ENCODE measurements at places on chromosomes 1 and 21.

DNA sequence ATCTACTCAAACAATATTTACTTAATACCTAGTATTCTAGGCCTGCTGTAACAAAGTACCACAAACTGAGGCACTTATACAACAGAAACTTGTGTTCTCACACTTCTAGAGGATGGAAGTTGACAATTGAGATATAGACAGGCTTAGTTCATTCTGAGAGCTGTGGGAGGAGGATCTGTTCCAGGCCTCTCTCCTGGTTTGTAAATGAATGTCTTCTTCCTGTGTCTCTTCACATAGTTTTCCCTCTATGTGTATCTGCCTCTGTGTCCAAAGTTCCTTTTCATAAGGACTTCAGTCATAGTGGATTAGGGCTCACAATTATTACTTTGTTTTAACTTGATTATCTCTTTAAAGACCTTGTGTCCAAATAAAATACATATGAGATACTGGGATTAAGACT, 251.1 kb downstream of the COL11A1 start:
- no peak for DNase-seq

DNA sequence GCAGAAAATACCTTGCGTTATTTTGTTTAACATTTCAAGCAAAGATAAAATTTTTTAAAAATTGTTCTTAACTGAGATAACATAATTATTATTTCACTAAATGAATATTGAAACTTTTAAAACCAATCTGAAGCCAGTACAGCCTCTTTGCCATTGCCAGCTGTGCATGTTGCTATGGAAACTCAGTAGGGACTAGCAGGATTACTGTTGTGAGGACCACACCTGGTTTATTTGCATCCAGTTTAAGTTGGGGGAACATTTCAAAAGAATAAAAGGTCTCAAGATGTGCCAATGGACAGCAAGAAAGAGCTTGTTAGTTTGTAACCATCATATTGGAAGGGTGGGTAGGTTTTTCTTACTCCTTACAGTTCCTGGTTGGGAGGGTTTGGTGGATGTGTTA, 80.7 kb downstream of the POU2F1 start:
- DNase-seq, result no peak

DNA sequence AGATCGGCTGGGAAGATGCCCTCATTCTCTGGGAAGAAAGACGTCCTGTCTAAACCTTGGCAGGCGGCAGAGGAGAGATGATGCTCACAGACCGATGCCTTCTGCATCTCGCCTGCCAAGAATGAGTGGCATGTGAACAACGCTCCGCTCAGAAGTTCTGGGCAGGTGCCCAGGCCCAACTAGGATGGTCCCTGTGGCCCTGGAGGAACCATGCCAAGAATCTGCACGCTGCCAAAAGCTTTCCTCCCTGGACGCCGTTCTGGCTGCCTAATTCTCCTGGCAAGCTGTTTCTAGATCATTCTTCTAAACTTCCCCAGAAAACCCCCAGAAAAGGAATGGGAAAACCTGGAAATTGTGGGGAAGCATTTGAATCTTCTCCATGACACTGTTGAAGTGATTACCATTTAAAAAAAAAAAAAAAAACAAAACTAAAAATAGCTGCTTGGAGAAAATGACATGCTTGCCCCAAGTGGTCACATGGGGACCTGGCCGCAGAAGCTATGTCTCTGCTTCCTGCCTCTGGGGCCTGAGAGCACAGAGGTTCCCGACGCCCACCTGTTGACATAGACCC, 440.9 kb downstream of the PRDM2 start:
- no peak for DNase-seq

GRCh38 chr1:47106792-47107191, 30.4 kb upstream of the CYP4A22 start:
- DNase-seq, result no peak

DNA sequence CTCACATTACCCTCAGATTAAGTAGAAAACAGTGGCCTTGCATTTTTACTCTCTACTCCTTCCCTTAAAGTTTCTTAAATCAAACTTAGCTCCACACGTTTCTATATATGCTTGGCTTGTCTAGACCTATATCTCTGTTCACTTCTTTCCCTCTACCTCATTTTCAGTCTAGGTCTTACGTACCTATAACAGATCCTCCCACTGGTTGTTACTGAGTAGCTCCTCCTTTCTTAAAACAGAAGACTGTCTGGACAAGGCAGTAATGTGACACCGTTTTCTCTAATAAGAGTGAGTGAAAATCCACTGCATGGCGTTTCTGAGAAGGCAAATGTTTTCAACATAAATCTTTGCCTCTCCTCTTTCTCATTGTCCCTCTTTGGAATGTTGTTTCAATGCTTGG, 211.7 kb upstream of the POGK start:
- DNase-seq, result no peak

- no peak for DNase-seq
Observed at GRCh38 chr1:40789661-40790430, 6.3 kb downstream of the KCNQ4 start.

DNA sequence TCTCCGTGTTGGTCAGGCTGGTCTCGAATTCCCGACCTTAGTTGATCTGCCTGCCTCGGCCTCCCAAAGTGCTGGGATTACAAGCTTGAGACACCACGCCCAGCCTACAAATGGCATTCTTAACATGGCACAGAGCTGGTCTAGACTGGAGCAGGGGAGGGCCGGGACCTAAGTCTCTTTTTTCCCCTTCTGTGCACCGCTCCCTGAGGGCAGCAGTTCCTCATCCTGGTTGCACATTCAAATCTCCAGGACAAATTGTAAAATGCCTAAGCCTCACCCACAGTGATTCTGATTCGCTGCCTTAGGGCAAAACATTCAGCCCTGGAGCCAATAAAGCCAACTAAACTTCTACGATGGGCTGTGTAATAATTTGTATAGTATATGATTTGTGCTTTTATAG, 10.1 kb upstream of the AVPR1B start:
- DNase-seq, result no peak

- peak; percentile 91 for DNase-seq
Observed at GRCh38 chr1:159867664-159868026, 5.2 kb upstream of the VSIG8 start.

- DNase-seq, result no peak
Observed at GRCh38 chr1:92442351-92442750, 44.4 kb downstream of the GFI1 start.

GRCh38 chr1:29569971-29570634, 333.8 kb downstream of the PTPRU start:
- no peak for DNase-seq

DNA sequence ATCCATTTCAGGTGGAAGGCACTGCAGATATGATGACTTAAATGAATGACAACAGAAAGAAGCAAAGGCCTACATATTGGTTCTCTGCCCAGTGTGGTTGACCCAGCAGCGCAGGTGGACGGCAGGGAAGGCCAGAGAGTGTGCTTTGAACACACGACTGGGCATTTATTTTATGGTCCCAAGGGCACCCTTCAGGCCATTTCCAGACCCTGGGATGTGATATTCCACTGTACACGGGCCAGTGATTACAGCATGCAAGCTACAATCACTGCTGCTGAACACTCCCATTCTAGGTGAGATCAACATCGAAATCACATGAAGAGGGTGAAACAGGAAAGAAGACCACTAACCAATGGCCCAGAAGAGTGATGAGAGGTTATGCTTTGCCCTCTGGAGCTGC, 33.8 kb downstream of the PCNX2 start:
- no peak for DNase-seq

- no peak for DNase-seq
Observed at GRCh38 chr1:212624976-212625501, 16.5 kb downstream of the ATF3 start.

DNA sequence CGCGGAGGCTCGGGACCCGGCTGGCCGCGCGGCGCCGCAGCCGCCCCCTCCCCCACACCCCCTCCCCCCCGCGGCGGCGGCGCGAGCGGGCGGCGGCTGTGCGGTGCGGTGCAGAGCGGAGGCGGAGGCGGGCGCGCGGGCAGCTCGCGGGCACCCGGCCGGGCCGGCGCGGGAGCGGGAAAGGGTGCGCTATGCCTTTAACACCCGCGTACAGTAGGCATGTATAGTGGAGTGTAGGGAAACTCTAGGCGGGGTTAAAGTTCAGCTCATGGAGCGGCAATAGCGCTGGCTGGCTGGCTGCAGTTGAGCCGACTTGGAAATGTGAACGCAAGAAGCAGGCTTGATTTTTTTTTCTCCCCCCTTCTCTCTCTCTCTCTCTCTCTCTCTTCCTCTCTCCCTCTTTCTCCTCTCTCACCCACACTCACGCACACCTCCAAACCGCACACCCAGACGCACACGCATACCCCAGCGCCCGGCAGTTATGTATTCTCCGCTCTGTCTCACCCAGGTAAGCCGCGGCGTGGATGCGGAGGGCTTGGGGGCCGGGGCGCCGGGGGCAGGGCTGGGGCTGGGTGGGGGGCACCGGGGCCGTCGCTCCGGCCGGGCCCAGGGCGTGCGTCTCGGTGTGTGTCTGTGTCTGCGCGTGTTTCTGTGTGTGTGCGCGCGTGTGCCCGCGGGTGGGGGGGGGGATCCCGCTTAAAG, at the start of gene NFIA:
TSS of gene NFIA (plus strand) at position 251 of the 702 bp plus-strand sequence.
- DNase-seq, result no peak

- DNase-seq, result no peak
Observed at GRCh38 chr1:225847610-225848009, 34.6 kb downstream of the TMEM63A start.

- no peak for DNase-seq
Observed at GRCh38 chr1:31625561-31626222, 8.2 kb downstream of the HCRTR1 start.

- no peak for DNase-seq
Observed at GRCh38 chr1:119646521-119647227, 1.4 kb downstream of the ZNF697 start.

- DNase-seq, result no peak
Observed at GRCh38 chr1:182473556-182473955, 23.6 kb downstream of the RGSL1 start.

GRCh38 chr1:160363010-160363409, 3.9 kb upstream of the NHLH1 start:
- no peak for DNase-seq

DNA sequence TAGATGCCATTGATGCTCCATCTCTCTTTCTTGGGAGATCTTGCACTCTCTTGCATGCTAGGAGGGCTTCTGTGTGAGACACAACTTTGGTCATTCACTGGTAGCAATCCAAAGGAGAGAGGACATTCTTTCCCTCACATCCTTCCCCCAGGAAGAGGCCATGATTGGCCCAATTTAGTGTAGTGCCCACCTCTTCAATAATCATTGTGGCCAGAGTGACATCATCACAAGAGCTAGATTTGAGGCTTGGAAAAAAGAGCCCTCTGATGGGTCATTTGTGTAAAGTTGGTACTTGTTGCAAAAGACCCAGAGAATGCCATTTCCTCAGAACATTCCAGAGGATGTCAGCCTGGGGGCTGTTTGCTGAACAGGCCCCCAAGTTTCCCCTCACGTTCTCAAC, 30.2 kb downstream of the S100A6 start:
- no peak for DNase-seq

GRCh38 chr1:180081474-180081873, 73.2 kb upstream of the QSOX1 start:
- no peak for DNase-seq

GRCh38 chr1:151714820-151715725, 1.5 kb downstream of the CELF3 start:
- no peak for DNase-seq

DNA sequence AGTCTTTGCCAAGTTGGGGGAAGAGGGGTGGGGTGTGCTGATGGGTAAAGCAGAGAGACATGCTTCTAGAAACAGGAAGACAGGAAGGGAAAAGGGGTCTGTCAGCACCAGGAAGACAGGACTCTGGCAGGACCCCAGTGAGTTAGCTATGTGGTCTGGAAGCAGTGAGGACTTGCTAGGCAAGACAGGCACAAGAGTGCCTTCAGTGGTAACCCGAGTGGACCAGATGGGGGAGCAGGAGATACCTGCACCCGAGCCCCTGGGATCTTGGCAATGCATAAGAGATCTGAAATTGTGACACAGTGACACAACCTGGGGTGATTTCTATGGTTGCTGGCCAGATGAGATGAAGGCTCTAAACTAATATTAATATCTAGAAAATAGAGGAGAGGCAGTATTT, 7.0 kb downstream of the TLR5 start:
- DNase-seq, result no peak

- no peak for DNase-seq
Observed at GRCh38 chr1:11289064-11289463, 16.1 kb downstream of the UBIAD1 start.

DNA sequence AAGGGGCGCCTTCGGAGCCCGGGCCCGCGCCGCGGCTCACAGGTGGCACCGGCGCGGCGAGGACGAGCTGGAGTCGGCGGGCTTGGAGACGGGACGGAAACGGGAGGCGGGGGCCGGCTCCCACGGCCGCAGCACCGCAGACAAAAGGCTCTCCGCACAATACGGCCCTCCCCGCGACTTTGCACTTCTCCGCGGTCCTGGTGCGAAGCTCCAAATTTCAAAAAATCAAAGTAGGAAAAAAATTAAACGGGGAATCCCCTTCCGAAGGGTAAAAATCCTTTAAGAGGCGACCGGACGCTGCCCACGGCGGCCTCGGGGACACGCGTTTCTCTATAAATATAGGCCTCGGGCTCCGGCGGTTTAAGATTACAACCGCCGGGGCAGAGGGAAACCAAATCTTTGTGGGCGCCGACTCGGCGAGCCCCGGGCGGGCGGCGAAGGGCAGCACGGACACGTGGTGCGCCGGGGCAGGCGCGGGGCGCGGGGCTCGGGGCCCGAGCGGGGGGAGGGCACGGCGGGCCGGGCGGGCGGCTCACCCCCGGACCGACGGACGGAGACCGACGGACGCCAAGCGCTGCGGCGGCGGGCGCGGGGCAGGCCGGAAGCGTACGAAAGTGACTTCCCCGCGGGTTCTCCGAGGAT, 453 bp downstream of the PABPC4 start:
- DNase-seq, result no peak

DNA sequence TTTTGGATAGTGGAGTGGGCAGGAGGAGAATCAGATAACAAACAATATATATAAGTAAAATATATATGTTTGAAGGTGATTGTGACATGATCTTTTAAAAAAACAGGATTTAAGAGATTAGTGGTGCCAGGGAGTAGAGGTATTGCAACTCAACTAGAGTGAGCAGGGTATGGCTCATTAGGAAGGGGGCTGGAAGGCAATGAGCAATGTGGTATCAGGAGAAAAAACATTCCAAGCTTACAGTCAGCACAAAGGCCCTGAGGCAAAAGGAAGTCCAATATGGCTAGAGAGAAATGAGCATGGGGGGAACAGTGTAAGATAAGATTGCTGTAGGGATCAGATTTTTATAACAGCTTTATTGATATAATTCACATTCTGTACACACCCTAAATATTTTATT, 5.3 kb upstream of the GADD45A start:
- no peak for DNase-seq

DNA sequence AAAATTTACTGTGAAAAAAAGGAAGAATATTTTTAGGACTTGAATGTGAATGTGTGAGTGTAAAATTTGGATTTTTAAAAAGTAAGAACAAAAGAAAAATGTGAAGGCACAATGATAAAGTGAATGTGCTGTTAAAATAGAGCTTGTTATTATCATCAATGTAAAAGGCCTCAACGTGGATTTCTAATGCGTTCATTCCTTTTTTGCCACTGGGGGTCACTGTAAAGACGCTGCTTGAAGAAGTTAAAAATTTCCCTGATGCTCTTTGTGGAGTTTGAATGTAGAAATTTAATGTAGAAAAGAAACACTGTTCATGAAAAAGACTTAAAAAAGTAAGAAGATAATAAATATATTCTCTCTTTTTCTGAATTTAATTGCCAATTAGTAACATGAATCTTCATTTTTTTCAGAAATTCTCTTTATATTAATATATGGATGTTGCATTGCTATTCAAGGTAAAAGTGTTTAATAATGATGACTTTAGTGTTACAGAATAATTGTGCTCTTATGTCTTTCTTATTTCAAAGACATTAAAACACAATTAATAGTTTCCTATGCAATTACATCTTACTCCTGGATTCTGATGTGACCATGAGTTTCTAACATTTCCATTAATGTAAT, 161.5 kb downstream of the DNM3 start:
- no peak for DNase-seq

All from NCI-H1436 treated with DMSO at 0.1 percent for 48 hours (cell line).